Calu3 (cell line): ENCODE measurements at places on chromosomes 4 and X. TPM values are rescaled to one million over a fixed set of nuclear protein-coding genes. Genes with fewer than 3 reads are reported as not detected.

- H3K4me1 ChIP-seq: peaks cover 7% of the 10 kb centered on the region
- DNase-seq: peak; percentile 68
- H3K36me3 ChIP-seq: peaks cover 12% of the 10 kb centered on the region
- H3K4me3 ChIP-seq: no peak overlapping the region
These were observed 10.3 kb downstream of the CYP4V2 start for GRCh38 chr4:186201535-186202230.

GRCh38 chrX:118536687-118537461 is 41.3 kb downstream of the DOCK11 start:
- no peak overlapping the region for H3K4me3 ChIP-seq
- no peaks in the 10 kb centered on the region for H3K36me3 ChIP-seq
- H3K27ac ChIP-seq: no peak overlapping the region
- H3K27me3 ChIP-seq: no peaks in the 10 kb centered on the region

GRCh38 chr4:28518561-28519165 is 1658.0 kb downstream of the STIM2 start:
- no peak for DNase-seq
- H3K27ac ChIP-seq: no peak overlapping the region
- no peaks in the 10 kb centered on the region for H3K36me3 ChIP-seq
- H3K4me1 ChIP-seq: no peaks in the 10 kb centered on the region
- no peak overlapping the region for H3K4me3 ChIP-seq
- H3K27me3 ChIP-seq: no peaks in the 10 kb centered on the region

MTTP gene
- 0.22 TPM in 1 of 2 replicates, not detected in the other for total RNA-seq

SLC49A3 gene
- 0.24 and 0.40 TPM in 2 replicates for total RNA-seq

CAPN6 gene
- total RNA-seq: 0.09 and 0.27 TPM in 2 replicates

MAGEB1 gene
- total RNA-seq: not detected in 2 replicates
